ENCODE measurements at places on chromosomes 1 and 21. TPM values are rescaled to one million over a fixed set of nuclear protein-coding genes. Genes with fewer than 3 reads are reported as not detected.

FAM89A gene
- 40.6 TPM for total RNA-seq

CROCC gene
- total RNA-seq = 129 TPM

DNA sequence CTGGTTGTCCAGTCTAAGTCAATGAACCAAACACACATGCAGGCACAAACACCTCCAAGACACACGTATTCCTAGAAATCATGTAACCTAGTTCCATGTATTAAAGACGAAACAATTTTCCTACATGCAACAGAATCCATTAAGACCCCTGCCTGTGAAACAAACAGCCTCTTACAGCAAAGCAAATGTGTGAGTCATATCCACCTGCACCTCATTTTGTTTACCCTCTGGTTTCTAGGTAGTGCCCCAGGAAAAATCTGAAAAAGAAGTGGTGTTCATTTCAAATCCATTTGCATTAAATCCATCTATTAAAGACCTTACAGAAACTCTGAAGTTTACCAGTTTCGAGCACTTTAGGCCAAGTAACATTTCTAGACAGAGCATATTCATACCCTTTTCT, 74.1 kb downstream of the VCAM1 start:
- no peak overlapping the region for H3K27ac ChIP-seq
- H3K36me3 ChIP-seq = no peaks in the 10 kb centered on the region
- H3K27me3 ChIP-seq = no peaks in the 10 kb centered on the region
- no peak overlapping the region for H3K4me3 ChIP-seq
- no peak for DNase-seq

RNF207 gene
- total RNA-seq = 18.1 TPM

NUF2 gene
- 0.89 TPM for total RNA-seq

DNA sequence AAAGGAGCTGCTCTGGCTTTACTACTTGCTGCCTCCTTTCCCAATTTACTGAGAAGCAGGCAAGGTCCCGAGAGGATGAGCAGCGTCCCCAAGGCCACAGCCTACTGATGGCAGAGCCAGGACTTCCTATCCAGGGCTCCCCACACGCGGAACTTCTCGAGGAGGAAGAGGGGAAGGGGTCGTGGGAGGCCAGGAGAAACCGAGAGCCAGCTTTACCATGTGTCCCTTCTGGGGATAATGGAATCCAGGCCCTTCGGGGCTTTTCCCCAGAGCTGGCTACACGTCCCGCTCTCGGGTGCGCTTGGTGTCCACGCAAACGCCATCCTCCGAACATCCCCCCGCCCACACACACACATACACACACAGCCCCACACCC, 4.3 kb upstream of the CCN1 start:
- no peak for DNase-seq
- H3K4me3 ChIP-seq = peak overlapping the region; percentile 67
- peak overlapping the region; percentile 98 for H3K27ac ChIP-seq

DNA sequence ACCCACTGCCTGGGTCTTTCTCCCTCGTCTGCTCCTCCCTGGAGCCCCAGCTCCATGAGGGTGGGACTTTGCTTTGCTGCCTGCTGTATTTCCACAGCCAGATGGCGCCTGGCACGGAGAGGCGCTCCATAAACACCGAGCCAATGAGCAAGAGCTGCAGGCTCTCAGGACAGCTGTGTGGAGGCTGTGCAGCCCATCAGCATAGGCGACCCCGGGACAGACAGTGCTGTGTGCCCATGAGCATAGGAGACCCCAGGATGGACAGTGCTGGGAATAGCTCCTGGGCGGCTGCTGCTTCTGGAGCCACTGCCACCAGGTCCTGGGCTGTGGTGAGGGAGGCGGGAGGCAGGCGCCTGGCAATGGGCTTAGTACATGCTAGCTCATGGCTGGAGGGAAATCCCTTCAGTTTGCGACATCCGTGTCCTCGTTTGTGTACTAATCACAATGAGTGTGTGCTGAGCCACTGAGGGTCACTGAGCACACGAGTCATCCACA, 29.2 kb downstream of the CEP104 start:
- H3K36me3 ChIP-seq = peaks cover 60% of the 10 kb centered on the region
- H3K4me3 ChIP-seq = no peak overlapping the region

DNA sequence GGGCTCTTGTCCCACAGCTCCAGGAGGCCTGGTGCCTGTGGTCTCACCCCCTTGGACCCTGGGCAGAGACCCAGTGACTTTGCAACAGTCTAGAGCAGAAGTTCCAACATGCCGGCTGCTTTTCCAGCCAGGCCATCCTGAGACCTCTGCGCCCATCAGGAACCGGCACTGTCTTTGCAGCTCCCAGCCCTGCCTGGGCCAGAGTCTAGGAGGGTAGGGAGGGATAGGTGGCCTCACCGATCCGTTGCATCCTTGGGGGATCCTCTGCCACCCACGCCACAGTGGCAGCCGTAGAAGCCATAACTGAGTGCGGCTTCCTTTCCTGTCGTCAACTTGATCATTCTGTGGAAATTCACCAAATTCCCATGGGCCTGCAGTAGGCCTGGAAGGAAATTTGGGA, 1.3 kb downstream of the PLA2G2A start:
- no peak overlapping the region for H3K4me3 ChIP-seq
- no peaks in the 10 kb centered on the region for H3K27me3 ChIP-seq
- no peak for DNase-seq
- no peak overlapping the region for H3K27ac ChIP-seq

DNA sequence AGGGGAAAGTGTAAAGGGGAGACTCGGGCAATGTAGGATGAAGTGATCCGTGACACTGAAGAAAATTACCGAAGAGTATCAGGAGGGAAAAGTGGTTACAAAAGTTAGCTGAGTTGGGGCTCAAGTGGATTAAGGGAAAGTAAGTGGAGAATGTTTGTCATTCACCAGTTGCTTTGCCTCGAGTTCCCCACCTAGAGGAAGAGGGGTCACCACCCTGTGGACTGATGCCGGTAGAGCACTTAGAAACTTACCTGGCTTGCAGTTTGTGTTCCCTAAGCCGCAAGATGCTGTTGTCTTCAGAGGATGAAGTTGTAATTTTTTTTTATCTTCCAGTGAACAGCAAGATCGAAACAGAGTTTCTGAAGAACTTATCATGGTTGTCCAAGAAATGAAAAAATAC, 1.0 kb downstream of the PER3 start:
- H3K27me3 ChIP-seq = no peaks in the 10 kb centered on the region
- peaks cover 32% of the 10 kb centered on the region for H3K36me3 ChIP-seq

DNA sequence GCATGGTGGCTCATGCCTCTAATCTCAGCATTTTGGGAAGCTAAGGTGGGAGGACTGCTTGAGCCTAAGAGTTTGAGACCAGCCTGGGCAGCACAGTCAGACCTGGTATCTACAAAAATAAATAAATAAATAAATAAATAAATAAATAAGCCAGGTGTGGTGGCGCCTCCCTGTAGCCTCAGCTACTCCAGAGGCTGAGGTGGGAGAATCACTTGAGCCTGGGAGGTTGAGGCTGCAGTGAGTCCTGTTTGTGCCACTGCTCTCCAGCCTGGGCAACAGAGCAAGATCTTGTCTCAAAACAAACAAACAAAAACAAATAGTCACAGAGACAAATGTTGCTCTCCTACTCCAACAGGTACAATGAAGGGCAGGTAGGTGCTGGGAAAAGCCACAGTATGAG, 242.4 kb upstream of the POU3F1 start:
- H3K36me3 ChIP-seq = no peaks in the 10 kb centered on the region
- no peak for DNase-seq

GRCh38 chr1:3976821-3977220, 76.7 kb upstream of the C1orf174 start:
- DNase-seq = peak; percentile 69
- H3K27me3 ChIP-seq = no peaks in the 10 kb centered on the region
- no peaks in the 10 kb centered on the region for H3K4me1 ChIP-seq
- no peaks in the 10 kb centered on the region for H3K36me3 ChIP-seq

DNA sequence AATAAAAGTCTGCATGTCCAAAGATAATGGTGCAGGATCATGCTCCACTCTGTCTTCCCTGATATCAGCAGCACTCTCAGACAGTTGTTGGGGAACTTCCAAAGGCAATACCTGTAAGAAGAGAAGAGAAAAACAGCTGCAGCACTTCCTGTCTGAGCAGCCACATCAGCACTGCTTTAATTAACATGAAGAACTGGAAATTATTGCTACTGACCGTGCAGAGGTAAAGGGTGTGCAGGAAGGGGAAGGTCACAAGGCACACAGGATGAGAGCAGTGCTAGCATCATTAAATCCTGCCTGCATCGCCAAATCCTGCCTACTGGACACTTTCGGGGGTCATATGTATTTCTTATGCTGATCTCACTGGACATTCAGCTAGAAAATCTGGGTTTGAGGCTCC, 379.0 kb downstream of the LMX1A start:
- H3K4me3 ChIP-seq = no peak overlapping the region
- H3K27ac ChIP-seq = no peak overlapping the region
- H3K4me1 ChIP-seq = no peaks in the 10 kb centered on the region
- no peaks in the 10 kb centered on the region for H3K36me3 ChIP-seq

FNDC5 gene
- total RNA-seq = 10.3 TPM

DNA sequence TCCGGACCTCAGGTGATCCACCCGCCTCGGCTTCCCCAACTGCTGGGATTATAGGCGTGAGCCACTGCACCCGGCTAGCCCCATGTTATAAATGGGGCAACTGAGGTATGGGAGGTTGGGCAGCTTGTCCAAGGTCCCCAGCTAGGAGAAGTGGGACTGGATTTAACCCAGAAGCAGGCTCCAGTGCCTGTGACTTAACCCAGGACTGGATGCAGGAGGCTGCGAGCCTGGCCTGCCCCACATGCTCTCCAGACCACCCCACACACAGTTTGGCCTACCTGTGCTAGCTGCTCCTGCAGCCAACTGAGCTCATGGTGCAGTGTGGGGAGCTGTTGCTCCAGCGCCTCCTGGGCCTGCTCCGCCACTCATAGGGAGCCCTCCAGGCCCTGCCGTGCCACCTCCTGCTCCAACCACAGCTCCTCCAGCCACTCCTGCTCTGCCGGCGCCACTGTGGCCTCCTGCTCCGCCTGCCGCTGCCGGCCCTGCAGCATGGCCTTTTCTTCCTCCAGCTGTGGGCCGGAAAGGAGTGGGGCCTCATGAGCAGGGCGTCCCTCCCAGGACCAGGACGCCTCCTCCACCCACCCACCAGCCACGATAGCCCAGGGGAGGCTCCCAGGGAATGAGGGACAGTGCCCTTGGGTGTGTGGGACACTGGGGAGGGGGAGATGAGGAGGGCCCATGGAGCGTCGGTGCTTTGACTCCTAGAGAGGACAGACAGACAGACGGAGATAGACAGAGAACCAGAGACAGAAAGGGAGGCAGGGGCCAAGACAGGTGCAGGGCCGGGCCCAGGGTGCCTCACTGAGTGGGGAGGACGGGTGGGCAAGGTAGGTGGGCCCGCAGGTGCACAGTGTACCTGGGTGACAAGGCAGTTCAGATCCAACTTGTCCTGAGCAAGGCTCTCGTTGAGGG, 12.4 kb upstream of the NBPF1 start:
- peaks cover 57% of the 10 kb centered on the region for H3K36me3 ChIP-seq
- H3K4me3 ChIP-seq = no peak overlapping the region
- peak; percentile 27 for DNase-seq
- no peak overlapping the region for H3K27ac ChIP-seq
- H3K4me1 ChIP-seq = no peaks in the 10 kb centered on the region
- H3K27me3 ChIP-seq = no peaks in the 10 kb centered on the region

DNA sequence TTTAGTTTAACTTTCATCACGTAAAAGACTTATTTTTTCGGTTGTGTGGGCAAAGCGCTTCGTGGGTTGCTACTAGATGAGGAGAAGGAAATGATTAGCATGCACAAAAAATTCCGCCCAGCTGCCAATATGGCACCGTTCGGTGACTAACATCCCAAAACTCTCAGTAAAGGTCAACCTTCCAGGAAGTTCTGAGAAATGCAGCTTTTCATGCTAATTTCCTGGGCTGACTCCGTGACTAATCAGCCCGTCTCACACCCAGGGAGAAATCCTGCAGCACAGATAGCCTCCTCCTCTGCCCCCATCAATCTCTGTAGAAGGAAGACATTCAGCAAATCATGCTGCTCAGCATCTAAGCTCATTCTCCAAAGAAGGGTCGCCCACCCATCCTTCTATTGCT, 34.1 kb downstream of the TMCO4 start:
- no peaks in the 10 kb centered on the region for H3K4me1 ChIP-seq
- peaks cover 6% of the 10 kb centered on the region for H3K36me3 ChIP-seq
- H3K4me3 ChIP-seq = no peak overlapping the region
- no peak overlapping the region for H3K27ac ChIP-seq
- DNase-seq = no peak
- H3K27me3 ChIP-seq = no peaks in the 10 kb centered on the region

DNA sequence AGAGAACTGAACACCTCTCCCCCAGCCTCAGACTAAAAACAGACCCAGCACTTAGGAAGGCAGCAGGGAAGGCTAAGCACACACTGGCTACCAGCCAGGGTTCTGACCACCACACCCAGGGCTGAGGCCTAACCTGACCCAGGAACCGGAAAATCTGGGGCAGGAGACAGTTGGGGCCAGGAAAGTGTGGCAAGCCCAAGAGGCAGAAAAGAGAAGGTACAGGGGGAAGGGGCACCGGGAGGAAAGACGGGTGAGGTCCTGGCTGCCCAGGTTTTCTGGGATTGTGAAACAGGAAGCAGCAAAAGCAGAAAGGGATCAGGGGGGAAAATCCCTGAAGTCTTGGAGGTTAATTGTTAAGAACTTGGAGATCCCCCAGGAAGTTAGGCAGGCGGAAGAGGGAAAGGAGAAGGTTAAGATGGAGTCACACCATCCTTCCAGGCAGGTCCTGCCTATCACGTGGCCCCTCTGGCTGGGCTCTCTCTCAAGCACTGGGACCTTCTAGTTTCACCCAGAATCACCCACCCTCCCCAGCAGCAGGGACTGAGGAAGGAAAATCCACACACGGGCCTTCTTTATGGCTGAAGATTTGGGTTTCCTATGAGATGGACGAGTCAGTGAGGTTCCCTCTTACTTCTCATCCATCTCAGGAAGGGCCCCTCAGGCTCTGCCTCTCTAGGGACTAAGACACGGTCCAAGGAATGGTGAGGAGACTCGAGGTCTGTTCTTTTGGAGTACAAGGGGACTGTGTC, 2.6 kb downstream of the HDGF start:
- H3K4me3 ChIP-seq = no peak overlapping the region
- DNase-seq = no peak
- H3K27ac ChIP-seq = peak overlapping the region; percentile 97
- H3K36me3 ChIP-seq = peaks cover 9% of the 10 kb centered on the region
- H3K4me1 ChIP-seq = peaks cover 66% of the 10 kb centered on the region

DNA sequence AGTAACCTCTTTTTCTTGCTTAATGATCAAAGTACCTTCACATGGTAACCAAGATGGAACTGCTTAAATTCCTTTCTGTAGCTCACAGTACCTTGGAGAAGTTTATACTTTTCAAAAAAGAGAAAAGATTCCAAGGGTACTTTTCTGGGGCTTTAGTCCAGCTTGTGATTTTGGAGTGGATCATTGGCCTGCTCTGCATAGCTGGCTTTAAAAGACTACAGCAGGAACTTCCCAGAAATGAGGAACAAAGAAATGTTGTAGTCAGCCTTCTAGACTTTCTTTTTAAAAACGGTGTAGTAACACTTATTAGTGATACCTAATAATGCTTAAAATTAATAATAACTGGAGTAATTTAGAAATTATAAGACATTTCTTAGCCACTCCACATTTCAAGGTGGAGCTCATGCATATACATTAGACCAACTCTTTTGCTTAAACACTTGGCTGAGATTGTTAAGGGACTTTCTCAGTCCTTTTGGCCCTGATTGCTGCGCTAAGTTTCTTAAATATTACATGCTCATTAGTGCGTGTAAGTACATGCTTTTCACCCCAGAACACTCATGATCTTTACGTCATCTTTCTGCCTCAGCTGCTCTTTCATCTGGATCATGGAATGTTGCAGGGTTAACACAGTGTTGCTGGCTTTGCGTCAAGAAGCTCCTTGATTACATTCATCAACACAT, 57.3 kb downstream of the SDCCAG8 start:
- no peak overlapping the region for H3K4me3 ChIP-seq
- H3K27me3 ChIP-seq = no peaks in the 10 kb centered on the region
- peaks cover 6% of the 10 kb centered on the region for H3K36me3 ChIP-seq
- no peak overlapping the region for H3K27ac ChIP-seq

All from upper lobe of left lung (tissue), 6 donors.